ENCODE measurements at places on chromosomes 12 and 14. TPM values are rescaled to one million over a fixed set of nuclear protein-coding genes. Genes with fewer than 3 reads are reported as not detected.

- H3K27ac ChIP-seq: no peak overlapping the region
- H3K4me3 ChIP-seq: no peak overlapping the region
- no peaks in the 10 kb centered on the region for H3K27me3 ChIP-seq
- no peaks in the 10 kb centered on the region for H3K36me3 ChIP-seq
- DNase-seq: no peak
Measured at GRCh38 chr12:93539821-93540220, 32.7 kb upstream of the SOCS2 start.

DNA sequence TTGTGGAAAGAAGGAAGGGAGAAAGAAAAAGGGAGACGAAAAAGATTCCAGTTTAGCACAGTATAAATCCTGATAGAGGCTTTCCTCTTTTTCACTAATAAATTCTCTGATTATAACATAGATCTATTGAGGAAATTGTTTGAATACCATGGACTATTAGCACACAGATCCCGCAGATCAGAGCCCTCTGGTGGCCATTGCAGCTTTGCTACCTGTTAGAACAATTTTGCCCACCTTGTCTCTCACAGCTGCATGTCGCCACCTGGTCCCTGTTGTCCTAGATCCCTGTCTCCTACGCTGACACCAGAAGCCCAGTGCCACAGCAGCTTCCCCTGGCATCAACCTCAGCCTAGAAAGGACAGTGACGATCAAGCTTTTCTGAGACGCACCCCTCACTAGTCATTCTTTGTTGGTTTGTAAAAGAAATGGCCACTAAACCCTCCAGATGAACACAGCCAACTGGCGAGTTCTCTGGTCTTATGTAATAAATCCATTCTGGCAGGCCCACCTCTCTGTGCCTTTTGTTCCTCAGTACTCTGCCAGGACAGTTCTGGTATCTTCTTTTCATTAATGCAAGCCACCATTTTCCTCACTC lies 9.9 kb downstream of the GPHB5 start:
- no peak for DNase-seq
- no peak overlapping the region for H3K27ac ChIP-seq
- H3K4me3 ChIP-seq: no peak overlapping the region
- H3K36me3 ChIP-seq: no peaks in the 10 kb centered on the region
- H3K27me3 ChIP-seq: 0 out of 2 replicates have a peak, but pooled peaks cover 3% of the 10 kb centered on the region
- no peaks in the 10 kb centered on the region for H3K4me1 ChIP-seq

DNA sequence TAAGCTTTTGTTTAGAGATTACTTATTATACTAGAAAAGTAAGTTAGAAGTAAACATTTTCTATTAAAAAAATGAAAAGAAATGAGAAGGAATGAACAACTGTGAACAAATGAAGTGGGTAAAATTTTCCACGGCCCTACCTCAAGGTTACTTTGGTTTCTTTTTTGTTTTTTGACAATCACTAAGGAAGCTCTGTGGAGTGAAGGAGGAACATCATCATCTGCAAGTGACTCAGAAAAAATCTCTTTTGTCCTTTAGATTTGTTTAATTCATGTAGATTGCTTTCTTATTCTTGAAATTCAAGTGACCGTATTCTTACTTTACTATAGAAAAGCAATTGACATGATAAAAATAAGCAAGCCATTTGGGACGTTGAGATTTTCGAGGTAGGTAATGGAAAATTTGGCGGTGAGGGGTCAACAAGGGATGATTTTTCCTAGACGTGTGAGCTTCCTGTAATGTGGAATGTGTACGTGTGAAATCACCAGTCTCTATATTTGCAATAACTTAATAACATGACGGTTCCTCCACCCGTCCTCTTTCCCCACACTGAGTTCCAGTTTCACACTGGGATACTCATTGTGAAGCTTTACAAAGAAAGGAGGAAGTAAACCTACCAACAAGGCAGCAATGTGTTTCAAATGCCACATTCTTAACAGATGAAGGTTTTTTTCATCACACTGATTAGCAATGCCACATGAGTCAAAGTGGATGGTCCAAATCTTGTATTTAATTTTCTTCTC lies 62.3 kb upstream of the EGLN3 start:
- H3K27ac ChIP-seq: no peak overlapping the region
- no peaks in the 10 kb centered on the region for H3K36me3 ChIP-seq
- no peaks in the 10 kb centered on the region for H3K27me3 ChIP-seq
- no peaks in the 10 kb centered on the region for H3K4me1 ChIP-seq

DNA sequence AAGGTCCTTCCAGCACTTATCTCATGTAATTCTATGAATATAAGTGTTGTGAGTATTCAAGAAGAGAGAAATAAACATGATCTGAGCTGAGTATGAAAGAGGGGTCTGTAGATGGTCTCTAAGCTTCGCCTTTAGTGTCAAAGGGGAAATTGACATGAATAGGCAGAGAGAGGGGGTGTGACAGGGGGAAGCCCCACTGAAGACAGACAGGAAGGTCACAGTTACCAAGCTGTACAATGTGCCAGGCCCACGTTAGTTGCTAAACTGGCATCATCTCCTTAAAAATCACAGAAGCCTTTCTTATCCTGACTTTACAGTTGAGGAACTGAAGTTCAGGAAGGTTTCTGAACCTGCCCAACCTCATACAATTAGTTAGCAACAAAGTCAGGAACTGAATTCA lies 7.6 kb downstream of the ARHGEF40 start:
- no peaks in the 10 kb centered on the region for H3K36me3 ChIP-seq
- no peaks in the 10 kb centered on the region for H3K27me3 ChIP-seq
- no peak overlapping the region for H3K4me3 ChIP-seq
- no peak for DNase-seq
- H3K4me1 ChIP-seq: no peaks in the 10 kb centered on the region

Gene SPX
- not detected for total RNA-seq

Data from PC-9 (cell line).